ENCODE measurements at places on chromosomes 1 and 21.
A peak's percentile ranks its signal among the peaks of the same experiment; 100 is the strongest.

GRCh38 chr1:157193702-157194391 is 55.7 kb upstream of the ETV3 start:
- DNase-seq, result peak; percentile 18

GRCh38 chr1:182170891-182171461 is 109.5 kb upstream of the ZNF648 start:
- DNase-seq, result no peak

DNA sequence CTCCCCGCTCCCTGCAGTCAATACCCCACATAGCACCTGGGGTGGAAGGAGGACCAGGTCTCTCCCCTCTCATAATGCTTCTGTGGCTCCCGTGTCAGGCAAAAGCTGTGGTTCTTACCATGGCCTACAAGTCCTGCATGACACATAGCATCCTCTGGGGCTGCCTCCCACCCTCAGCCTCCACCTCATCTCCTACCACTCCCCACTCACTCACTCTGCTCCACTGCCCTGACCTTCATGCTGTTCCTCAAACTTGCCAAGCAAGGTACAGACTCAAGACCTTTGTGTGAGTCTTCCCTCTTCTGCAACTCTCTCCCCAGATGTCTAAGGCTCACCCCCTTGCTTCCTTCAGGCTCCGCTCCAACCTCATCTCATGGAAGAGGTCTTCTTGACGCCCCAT is 28.0 kb upstream of the VANGL1 start:
- DNase-seq, result no peak

DNA sequence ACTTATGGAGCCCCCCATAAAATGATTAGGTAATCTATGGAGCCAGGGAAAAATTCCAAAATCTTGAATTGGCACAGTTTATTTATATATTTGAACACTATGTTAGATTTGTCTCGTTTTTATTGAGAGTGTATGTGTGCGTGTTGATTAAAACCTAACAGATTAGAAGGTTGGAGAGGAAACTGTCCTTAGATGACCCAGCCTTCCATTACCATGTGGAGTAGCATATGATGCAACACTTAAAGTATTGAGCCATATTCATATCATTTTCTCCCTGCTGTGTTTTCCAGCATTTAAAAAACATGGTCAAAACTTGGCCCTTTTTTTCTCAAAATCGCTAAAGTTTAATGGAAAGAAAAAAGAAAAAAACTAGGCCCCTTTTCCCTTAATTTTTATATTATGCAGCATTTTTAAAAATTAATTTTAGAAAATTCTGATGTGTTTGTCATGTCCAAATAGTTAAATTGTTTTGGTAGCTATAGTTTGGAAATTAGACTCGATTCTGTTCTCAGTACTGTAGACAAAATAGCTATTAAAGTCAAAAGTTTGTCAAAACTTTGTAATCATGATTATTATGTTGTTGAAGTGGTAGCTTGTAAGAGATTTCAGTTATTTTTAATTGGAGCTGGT is 2.3 kb downstream of the LRRC8D start:
- DNase-seq, result no peak

DNA sequence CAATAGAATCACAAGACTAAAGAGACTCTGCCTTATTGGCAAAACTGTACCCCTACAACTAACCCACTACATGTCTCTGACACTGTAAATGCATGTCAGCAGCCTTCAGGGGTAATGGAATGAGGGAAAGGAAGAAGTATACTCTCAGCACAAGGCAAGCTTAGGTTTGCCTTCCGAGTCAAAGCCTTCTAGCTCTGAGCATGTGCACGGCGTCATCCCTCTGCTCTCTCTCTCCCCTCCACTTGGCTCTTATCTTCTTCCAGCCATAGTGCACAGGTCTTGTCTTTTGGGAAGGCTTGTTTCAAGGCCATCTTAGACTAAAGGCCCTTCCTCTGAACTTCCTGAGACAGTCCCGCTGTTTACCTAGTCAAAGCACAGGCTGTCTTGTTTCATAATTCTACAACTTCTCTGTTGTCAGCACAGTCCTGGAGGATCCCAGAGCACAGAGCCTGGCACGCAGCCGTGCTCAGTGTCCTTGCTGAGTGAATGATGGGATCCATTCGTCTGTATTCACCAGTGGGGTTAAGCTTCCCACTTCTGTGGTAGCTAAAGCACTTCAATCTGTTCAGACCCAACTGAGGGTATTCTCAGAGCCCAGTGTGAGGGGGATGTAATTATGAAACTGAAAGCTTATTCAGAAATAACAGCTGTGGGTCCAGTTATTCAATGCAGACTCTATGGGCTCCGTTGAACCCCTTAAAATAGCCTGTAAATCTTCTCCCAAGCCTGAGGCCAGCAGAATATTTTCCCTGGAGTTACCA is 166.5 kb upstream of the PLD5 start:
- no peak for DNase-seq

DNA sequence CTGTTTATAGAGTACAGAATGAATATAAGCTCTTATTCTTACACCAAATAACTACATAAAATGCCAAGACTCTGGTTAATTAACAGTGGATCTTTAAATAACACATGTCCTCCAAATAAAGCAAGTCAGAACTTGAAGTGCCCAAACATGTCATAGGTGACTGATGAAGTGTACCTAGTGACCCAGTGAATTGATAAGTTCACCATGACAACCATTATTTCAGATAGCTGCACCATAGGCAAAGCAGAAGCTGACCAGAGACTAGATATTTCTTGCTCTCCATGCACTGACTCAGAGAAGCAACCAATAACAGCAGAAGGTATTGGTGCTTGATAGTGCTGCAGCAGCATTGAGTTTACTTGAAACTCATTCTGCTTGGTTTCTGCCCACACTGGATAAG is 192.1 kb downstream of the DUSP10 start:
- DNase-seq, result no peak

DNA sequence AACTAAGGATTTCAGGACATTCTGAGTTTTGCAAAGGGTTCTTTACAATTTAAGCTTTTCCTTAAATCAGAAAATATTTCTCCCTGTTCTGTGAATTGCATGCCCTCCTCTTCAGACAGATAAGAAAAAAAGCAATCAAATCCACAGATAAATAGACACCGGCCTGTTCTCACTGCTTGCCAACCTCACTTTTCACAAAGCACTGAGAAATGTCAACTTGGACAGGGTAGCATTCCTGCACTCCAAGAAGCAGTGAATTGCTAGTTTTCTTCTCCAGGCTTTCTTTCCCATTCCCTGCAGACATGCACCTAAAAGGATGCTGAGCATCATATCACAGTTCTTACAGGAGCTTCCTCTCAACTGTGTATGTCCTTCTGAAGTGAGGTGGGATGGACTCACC is 226.0 kb downstream of the CHRM3 start:
- DNase-seq, result no peak

DNA sequence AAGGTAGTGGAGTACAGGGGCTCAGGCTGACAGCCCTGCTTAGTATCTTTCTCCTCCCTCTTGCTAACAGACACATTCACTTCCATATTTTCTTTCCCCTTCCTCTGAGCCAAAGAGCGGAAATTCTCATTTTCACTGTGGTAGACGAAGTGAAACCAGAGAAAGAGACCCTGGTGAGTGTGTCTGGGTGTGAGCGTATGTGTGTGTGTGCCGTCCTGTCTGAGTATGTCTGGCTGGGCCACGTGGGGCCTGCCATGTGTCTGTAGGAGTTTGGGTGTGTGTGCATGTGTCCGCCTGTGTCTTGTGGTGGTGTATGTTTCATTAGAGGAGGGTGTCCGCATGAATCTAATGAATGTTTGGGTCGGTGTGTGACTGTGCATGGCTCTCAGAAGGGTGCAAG is 1.7 kb downstream of the COL8A2 start:
- no peak for DNase-seq

- no peak for DNase-seq
These were observed 80.3 kb upstream of the CYYR1 start for GRCh38 chr21:26653430-26653829.

GRCh38 chr21:43850728-43851295 is 14.2 kb upstream of the AGPAT3 start:
- DNase-seq, result no peak

- no peak for DNase-seq
These were observed 1.3 kb upstream of the IFNAR2 start for GRCh38 chr21:33228455-33228854.

- DNase-seq, result no peak
These were observed 104.5 kb upstream of the AJAP1 start for GRCh38 chr1:4549930-4550329.

DNA sequence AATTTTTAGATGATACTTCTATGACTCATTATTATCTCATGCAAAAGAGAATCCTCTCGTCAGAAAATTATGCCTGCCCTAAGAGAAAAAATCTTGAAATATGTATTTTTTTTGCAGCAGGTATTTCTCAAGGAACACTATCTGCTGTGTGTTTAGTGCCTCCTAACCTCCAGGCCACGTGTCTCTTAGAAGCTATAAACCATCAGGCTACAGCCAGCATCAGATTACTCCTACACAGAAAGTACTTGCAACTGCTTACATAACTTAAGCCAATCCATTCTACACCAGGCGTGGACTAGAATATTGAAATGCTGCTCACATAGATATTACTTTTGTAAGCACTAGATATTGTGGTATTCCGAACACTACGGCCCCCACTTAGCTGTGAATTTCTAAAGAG is 933.4 kb downstream of the PLA2G4A start:
- no peak for DNase-seq

DNA sequence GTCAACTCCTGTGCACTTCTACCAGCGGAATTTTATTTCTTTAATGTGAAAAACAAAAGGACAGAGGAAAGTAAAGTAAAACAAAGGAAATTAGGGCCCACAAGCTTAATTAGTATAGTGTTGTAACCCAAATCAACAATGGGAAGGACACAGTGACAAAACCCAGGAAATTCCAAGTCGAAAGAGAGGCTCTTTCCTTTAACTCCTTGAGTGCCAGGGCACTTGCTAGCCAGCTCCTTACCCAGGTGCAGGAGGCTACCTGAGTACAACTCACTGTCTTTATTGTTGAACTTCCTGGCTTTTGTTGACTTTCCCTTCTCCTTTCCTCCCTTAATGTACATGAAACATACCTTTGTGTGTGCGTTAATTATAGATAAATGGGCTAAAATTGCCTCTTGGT is 55.0 kb downstream of the PEX14 start:
- no peak for DNase-seq

- DNase-seq, result no peak
These were observed 11.1 kb downstream of the SELE start for GRCh38 chr1:169722779-169723178.

GRCh38 chr1:86508583-86508969 is 38.3 kb upstream of the CLCA4 start:
- no peak for DNase-seq

DNA sequence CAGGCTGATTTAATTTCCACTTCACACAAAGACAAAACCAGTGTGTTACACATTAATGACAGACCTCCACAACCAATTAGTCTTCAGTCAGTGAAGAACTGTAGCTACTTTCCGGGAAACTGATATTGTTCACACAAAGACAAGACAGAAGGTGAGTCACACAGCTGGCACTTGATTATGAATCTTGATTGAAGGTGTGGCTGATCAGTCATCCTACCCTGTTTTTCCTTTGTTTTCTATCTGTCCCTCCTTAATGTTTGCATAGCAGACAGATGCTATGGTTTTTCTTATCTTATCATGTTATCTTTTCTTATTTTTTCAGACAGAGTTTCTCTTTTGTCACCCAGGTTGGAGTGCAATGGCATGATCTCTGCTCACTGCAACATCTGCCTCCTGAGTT is 185.1 kb upstream of the GREM2 start:
- DNase-seq, result no peak

DNA sequence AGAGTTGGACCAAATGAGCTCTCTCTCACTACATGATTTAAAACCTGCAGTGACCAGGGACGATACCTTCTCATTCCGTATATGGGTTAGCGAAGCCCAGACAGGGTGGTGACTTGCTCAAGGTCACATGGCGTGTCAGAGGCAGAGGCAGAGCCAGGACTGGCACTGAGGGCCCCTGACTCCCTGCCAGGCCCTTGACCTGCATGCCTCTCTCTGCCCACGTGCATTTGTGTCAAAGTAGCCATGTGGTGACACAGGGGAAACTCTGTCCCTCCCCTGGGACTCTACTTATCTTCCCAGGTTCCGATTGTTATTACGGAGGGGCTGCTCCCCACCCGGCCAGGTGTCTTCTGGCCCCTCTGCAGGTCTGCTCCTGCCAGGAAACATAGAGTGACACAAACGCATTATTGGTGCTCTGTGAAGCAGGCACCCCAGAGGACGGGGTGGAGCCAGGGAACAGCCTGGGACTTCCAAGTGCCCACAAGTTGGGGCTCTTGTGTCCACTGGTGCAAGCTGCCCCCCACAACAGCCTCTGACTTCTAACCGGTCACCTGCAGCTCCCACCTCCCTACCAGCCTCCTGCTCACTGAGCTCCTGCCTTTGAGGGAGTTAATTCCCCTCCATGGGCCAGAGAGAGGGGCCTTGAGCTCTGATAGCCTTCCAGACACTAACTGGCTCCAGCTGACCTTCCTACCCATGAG is 7.3 kb upstream of the TINAGL1 start:
- no peak for DNase-seq

DNA sequence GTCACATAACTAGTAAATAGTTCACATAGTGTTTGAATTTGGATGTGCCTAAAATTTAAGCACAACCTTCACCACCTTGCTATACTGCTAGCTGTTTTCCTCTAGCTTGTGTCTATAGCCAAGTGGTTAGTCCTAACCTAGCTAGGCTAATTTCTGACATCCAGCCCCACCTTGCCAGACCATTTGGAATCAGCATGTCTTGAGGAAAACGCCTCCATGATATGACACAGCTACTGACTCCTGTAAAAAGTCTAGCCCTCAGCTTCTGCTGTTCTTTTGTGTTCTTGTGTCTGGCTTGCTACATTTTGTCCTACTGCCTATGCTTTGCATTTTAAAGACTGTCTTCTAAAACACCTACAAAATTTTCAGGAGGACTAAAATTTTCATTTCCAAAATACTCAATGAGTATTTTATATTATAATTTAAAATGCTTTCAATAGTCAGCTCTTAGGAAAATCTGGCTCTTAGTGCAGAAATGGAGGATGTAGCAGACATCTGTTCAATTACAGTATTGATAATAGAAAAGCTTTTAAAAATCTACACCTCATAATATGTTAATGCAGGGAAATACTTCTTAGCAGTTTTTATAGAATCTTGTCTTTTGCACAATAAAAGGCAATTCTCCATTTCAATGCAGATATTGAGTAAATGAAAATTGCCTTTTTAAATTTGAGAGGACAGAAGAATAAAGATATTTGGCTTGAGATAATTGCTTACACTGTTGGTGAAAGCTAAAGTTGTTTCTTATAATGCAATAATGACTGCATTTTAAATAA is 160.8 kb upstream of the APP start:
- no peak for DNase-seq

DNA sequence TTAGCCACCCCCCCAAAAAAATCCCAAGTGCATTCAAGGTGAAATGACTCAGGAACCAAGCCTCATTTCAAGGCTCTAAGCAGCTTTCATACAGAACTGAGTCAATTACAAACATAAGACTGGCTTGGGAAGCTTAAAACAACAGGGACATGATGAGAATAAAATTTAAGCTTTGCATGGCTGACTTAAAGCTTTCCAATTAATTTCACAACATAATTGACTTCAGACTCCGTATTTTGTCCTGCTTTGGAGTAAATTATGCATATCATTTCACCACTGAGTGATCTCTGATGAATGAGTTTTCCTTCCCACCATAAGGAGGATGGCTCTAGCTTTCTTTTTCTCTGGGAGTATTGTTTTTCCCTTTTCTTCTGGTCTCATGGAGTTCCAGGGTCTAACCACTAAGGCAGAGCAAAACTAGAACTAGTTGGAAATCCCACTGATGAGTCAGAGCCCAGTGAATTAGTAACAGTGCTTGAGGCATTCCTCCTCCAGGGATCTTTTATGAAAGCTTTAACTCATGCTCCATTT is 72.8 kb downstream of the XCL2 start:
- DNase-seq, result no peak

GRCh38 chr1:200073286-200073637 is 45.8 kb downstream of the NR5A2 start:
- DNase-seq, result no peak

- no peak for DNase-seq
These were observed 167.7 kb downstream of the SIPA1L2 start for GRCh38 chr1:232462213-232462612.

Data from effector CD4-positive, alpha-beta T cell (primary cell).